ENCODE measurements at places on chromosomes 1 and 21.

DNA sequence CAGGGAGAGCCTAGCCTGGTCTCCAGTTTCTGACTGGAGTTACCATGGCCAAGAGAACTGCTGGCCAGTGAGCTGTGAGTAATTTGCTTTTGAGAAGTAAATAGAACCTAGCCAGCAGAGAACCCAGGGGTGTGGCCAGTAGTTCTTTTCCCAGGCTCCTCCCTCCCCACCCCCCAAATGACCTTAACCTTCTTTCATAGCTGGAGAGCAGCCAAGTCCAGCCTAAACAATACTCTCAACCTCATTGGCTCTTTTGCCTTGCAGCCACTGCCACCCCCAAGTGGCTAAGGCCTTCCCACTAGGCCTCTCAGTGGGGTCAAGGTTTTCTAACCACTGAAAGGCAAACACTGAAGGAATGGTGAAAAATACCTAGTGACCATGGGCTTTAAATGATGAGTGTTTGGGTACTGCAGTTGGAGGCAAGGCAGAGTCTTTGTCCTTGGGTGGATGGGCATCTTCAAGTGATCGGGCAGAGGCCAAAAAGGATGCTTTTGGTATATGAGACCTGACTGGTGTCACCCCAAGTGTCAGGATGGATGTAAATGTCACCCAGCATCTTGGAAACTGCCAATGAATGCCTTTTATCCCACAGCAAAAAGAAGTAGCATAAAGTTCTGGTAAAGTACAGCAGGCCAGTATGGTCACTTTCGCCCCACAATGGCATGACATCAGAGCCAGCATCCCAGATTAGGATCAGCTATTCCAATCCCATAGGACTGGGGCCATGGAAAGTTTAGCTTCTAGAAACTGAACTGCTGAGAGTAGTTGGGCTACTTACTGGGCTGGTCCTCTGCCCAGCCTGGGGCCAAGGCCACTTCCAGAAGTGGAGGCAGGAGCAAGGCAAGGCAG is 3.5 kb upstream of the PIGV start:
- no peak for DNase-seq

GRCh38 chr1:51750218-51750617 is 128.3 kb downstream of the NRDC start:
- no peak for DNase-seq

DNA sequence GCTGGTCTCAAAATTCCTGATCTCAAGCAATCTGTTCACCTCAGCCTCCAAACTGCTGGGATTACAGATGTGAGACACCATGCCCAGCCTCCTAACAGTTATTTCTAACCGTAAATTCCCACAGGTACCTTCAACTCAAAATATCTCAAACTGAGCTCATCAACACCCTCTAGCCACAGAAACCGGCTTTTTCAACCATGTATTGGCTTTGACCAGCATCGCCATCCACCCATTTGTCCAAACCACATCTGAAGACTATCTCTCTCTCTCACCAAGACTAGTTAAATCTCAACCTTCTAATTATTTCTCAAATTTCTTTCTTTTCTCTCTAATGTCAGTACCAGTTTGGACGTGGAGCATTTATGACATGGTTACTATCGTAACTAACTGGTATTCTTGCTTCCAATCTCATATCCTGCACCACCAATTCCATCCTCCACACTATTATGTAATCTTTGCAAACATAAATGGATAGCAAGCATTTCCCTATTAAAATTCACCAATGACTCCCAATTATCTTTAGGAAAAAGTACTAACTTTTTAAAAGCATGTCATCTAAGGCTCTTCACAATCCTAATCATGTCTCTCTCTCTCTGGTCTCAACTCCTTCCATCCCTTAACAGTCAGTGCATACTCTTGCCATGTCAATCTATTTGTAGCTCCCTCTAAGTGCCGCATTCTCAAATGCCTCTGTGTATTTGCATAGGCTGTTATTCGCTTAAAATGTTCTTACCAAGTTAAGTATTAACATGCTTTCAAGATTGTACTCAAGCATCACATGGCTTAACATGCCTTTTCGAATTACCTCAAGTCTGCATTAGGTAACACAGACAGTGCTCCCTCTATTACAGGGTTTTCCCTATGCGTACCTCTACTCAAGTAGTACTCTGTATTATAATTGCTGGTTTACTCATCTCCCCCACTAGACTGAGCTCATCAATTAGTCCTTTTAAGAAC is 18.1 kb downstream of the RSBN1 start:
- DNase-seq: no peak

DNA sequence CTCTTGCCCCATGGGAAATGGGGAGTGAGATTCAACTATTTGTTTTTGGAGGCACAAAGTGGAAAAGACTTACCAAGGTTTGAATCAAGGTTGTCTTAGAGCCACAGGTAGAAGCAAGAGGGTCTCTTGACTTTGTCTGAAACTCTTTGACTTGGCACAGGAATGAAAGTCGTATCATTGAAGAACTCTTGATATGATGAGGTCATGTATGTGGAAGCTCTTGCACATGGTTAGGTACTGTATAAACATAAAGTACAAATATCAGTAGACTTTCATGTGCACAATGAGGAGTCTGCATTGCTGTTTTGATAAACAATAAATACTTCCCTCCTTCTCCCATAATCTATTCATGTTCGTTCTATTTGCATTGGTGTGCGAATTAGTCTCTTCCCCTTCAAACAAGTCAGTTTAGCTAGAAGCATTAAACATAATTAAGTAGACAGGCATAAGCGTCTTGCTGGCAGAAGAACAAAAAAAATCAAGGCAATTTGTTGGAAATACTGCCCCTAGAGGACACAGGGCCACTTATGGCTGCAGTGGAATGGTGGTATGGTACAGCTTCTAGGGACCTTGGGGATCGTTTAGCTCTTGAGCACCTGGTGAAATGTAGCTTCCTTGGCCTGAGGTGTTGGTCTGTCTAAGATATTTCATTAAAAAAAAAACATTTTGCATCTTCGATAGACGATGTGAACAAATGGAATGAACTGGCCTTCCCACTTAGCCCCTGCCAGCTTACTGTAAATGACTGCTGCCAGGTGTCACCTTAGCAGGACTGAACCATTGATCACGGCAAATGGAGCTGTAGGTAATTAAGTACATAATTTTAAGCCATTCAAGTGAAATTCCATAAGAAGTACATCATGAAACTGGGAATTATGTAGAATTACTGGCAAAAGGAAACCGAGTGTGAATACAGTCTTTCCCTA is 218.0 kb upstream of the GALNT2 start:
- DNase-seq: no peak

DNA sequence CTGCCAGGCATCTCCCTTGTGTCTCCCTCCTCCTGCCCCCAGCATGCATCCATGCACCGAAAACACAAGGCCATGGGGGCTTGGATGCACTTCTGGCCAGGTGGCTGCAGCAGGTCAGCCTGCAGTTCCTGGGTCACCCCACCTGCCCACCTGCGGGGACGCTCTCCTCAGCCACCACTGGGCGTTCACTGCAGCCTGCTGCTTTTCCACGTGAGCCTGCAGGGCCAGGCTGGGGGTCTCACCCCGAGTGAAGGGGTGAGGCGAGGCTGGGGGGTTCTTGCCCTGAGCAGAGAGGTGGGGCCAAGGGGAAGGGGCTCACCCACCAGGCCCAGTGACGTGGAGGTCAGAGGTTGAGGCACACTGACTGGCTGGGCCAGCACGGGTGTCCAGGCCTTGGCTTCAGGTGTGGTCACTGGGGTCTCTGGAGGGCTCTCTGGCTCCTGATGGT is 64.6 kb downstream of the WNT9A start:
- DNase-seq: no peak

GRCh38 chr1:172821609-172822274 is 162.8 kb downstream of the FASLG start:
- DNase-seq: no peak

GRCh38 chr1:58811303-58811702 is 27.5 kb upstream of the JUN start:
- DNase-seq: no peak

DNA sequence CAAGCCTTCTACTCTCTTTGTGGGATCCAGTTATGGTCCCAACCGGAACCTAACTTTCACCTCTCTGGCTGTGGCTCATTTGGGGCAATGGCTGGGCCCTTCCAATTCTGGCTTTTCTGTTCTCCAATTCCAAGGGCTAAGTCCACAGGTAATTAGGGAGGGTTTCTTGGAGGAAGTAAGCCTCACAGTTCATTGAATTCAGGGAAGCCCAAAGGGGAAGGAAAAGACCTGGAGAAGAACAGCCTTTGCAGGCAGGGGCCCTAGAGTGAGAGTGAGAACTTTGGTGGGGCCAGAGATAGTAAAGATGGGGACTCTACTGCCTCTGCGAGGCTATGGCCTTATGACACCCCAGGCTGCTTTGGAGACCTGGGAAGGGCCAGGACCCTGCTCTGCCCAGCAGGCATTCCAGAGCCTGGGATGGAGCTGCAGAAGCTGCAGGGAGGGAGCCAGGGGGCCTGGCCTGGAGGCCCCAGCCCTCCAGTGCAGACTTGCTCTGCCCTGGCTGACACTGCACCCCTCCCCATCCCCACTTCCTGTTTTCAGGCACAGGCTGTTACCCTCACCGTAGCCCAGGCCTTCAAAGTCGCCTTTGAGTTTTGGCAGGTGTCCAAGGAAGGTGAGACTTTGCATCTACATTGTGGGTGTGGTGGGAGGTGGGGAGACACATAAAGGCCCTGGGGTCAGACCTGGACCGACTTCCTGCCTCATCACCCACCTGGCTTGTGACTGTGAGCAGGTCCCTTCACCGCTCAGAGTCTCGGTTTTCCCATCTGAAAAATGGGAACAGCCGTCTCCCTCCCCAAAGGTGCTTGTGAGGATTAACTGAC is 18.9 kb downstream of the LDLRAP1 start:
- DNase-seq: no peak

GRCh38 chr1:160811147-160811546 is 15.2 kb downstream of the LY9 start:
- DNase-seq: no peak

DNA sequence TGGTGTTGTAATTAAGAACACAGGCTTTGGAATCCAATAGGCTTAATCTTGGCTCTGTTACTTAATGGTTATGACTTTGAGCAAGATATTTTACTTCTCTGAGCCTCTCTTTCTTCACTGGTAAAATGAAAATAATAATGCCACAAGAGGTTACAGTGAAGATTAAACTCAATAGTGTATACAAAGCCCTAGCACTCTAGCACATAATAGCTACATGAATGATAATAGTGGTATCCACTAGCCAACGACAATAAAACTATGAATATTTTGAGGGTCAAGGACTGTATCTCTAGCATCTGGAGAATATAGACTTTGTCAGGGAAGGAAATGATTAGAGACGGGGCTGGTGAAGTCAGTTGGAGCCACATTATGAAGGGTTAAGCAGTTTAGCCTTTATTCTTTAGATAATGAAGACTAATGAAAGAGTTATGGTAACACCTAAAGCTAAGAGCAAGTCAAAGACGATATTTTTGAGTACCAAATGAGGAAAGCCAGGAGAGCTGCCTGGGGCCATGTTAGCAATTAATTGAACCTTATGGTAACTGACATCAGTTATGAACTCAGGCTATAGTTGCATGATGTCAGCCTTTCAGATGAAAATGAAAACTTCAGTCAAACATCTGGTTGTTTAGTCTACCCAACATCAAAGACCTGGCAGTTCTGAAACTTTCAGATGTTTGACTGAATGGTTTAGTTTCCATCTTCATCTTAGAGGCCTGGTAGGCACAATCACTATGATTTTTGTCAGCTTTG is 32.8 kb upstream of the RNF11 start:
- no peak for DNase-seq

DNA sequence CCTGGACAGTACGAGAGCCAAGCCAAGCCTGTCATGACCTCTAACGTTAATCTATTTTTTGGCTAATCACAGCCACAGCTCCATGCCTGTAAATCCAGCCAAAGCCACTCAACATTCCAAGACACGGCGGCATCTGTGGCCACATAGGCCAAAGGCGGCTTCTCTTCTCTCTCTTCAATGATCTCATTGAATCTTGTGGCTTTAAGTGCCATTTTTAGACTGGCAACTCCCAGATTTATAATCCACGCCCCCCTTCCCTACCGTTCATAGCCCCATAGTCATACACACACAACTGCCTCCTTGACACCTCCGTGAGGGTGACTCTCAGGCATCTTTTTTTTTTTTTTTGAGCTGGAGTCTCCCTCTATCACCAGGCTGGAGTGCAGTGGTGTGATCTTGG is 5.7 kb upstream of the SELENON start:
- no peak for DNase-seq

- DNase-seq: no peak
These were observed 68.2 kb downstream of the TIAM1 start for GRCh38 chr21:31275901-31276300.

DNA sequence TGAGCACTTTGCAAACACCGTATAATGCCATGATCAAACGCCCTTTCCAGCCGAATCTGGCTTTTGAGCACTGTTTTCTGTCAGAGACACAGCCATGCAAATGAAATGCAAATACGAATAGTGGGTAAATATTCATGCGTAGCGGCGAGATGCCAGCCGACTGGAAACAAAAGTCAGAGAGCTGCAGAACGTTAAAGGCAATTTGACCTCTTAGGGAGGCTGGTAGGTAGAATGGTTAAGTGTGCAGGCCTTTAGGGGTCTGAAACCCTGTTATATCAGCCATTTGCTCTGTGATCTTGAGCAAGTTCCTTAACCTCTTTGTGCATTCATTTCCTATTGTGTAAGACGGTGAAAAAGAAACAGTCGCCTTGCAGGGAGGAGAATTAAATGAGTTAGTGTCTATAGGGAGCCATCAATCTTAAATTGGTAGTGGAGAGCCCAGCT is 6.5 kb upstream of the SDHB start:
- no peak for DNase-seq

DNA sequence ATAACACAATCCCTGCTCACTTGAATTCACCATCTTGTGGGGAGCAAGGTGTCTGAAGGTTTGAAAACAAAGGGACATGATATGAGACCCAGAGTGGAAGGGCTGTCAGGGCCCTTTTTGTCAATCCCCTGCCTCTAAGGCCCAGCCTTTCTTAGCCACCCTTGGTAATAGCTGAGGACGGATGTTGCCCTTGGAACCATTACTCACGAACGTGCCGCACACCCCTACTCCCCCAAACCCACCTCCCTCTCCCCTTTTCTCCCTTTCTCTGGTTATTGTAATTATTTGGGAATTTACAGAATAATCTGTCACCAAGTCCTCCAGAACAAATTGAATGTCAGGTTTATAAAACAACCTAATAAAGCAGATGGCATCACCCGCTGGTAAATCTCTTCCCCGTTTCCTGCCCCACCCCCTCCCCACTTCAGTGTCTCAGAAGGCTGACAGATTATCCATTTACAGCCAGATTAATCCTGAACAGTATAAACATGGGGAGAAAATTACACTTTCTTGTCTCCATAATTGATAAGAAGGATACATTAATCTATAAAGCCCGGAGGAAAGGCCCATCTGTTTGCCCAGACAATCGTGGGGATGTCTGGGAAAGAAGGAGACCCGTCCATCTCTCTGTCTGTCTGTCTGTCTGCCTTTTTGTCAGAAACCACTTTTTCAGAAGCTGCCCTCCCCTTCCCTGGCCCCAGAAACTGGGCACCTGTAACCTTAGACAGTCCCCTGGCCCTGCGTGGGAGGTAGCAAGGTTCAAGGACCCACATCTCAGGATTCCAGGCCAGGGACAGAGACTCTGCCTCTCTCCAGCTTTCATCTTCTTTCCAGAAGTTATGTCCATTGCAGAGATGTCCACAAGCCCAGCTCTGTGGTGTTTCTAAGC is 60.6 kb upstream of the CD34 start:
- no peak for DNase-seq
